ENCODE measurements at places on chromosomes 1 and 21.

GRCh38 chr1:18666317-18666920 lies 35.8 kb downstream of the PAX7 start:
- no peak for DNase-seq

DNA sequence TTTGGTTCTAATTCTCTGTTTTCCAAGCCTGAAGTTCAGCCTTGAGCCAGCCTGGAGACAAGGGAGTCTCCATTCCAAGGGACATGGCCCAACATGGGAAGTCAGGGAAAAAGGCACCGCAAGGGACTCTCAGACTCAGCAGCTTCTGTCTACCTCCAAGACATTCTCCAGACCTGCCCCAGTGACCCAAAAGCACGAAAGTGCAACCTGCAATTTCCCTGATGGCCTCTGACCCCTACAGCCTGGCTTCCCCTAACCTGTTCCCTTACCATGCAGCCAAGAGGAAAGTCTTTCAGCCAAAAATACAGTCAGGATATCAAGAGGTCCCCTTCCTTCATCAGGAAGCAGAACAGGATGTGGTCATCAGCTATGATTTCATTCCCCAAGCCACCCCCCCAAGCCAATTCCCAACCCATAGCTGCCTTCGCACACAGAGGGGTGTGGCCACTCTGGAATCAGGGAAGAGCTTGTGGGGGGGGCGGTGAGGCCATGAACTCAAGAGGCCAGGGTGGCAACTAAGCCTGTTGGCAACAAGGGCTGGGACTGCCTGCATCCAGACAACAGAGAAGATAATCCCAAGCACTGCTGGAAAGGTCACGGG lies 59.2 kb downstream of the TIAM1 start:
- no peak for DNase-seq

GRCh38 chr1:9728451-9729295 lies 77.1 kb downstream of the PIK3CD start:
- DNase-seq = no peak

GRCh38 chr1:28510970-28511440 lies 5.2 kb downstream of the RCC1 start:
- no peak for DNase-seq

GRCh38 chr1:8303876-8304275 lies 14.0 kb upstream of the SLC45A1 start:
- no peak for DNase-seq

DNA sequence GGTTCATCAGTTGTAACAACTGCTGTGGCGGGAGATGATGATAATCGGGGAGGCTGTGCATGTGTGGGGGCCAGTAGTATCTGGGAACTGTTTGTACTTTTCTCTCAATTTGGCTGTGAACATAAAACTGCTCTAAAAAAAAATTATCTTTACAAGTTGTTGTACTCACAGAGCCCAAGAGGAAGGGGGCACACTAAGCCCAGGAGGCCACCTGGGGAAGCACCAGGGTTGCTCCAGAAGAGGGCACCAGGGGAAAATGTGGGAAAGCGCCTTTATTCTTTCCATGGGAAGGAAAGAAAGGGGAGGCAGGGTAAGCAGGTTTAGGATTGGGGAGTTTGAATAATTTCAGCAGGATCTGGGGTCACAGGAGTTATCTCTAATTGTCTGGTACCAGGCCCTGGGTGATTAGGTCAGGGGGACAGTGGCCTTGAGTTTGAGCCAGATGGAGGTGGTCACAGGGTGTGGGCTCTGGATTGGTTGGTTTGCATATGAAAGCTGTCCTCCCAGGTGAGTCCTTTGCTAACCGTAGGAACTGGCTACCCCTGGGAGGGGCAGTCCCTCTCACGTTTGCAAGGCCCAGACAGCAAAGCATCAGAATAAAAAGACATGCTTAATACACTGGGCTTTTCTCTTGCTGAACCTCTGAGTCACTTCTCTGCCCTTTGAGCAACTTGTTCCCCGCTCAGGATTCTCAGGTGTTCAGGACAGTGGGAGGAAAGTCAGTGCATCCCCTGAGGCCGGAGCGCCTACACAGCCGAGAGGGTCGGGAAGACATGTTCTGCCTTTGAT lies 11.2 kb downstream of the MYOC start:
- no peak for DNase-seq

DNA sequence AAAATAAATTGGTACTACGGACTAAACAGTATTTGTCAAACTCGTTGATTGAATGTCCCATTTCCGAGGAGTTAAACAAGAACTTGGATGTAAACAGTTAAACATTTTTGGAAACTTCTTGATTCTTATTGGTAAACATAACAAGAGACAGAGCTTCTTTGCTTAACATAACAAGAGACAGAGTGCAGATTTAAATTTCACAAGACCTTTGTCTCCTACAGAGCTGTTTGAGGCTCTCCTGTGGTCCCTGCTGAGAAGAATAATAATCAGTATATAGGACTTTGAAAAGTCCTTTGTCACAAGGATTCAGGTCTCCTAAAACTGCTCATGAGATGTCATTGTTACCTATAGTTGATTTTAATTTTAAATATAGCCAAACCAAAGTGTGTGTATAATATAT lies 170.6 kb upstream of the C21orf91 start:
- DNase-seq = no peak

DNA sequence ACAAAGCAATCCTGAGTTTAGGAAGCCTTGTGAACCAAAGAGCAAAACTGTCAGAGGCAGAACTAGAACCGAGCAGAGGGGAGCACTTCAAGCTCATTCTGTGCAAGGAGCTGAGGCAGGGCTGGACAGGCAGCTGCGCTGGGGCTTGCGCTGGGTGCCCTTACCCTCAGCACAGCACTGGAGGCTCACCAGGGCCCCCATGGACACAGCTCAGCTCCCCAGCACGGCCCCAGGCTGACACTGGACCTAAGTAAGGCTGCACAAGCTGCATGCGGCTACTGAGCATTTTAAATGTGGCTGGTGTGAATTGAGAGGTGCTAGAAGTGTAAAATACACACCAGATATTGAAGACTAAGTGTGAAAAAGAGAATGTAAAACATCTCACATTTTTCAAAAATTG lies 22.1 kb downstream of the TMEM63A start:
- no peak for DNase-seq

DNA sequence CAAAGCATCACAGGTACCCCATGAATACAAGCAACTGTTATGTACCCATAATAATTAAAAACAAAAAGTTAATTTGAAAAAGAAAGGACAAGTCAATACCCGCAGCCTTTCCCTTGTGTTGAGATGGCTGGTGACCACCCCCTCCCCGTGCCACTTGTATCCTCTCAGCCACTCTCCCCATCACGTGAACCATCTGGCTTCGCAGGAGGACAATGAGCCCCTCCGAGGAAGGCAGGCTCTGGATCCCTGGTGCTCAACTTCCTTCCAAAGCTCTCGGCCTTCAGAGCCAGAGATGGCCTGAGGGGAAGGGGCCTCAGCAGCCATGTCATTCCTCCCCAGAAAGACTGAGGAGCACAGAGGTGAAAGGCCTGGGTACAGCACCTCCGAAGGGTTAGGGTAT lies 120.4 kb upstream of the RAB4A start:
- DNase-seq = no peak

DNA sequence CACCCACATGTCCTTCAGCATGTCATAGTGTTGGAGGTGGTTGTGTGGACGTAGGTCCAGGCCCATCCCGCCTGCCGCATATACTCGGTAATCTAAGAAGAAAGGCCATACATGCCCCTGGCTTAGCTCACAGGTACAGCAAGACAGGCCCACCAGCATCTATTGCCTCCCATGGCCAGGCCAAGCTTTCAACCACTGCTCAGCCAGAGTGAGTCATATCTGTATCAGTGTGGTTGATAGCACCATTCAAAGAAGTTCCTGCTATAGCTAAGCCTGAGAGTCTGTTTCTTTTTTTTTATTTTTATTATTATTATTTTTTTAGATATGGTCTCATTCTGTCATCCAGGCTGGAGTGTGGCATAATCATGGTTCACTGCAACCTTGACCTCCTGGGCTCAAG lies 17.0 kb downstream of the KLHDC8A start:
- no peak for DNase-seq

GRCh38 chr1:25216123-25216522 lies 16.2 kb downstream of the SYF2 start:
- no peak for DNase-seq

- DNase-seq = no peak
Observed at GRCh38 chr1:41768583-41768982, 150.1 kb downstream of the HIVEP3 start.

DNA sequence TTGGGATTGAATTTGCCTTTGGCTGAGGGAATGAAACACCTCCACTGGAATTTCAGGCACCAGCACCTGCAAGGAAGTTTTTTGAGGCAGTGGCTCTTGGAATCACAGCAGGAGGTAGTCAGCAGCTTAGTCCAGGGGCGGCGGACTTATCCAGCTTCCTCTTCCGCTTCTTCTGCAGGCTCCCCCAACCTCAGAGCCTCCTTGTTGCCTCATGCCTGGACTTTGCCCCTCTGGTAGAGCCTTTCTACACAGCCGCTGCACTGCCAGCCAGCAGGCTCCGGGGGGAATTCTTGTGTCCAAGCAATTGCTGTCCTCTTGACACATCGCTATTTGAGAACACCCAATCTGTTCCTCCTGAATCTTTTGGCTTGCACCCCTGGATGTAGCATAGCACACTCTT lies 4.4 kb upstream of the RHEX start:
- DNase-seq = no peak

DNA sequence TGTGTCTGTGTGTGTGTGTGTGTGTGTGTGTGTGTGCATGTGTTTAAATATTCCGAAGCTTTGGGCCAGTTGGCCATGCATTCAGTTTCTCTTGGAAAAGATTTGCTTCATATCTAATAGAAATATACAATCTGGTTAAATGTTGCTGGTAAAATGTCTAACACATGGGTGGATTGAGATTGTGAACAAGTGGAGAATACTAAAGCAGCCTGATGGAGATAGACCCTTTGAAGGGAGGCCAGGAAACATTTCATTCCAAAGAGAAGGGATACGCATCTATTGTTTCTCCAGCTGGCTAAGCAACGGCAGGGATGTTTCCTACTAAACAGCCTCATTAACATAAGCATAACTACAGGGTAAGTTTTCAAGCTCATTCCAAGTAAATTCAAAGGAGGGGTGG lies 257.5 kb upstream of the PTBP2 start:
- no peak for DNase-seq

GRCh38 chr21:14064296-14064645 lies 146.5 kb downstream of the LIPI start:
- no peak for DNase-seq

- no peak for DNase-seq
Observed at GRCh38 chr1:234507089-234507488, 28.1 kb upstream of the TARBP1 start.
